GF-D8 (cell line): ENCODE measurements at places on chromosomes 3 and 15.

GRCh38 chr15:41219381-41219780 lies 11.2 kb downstream of the EXD1 start:
- no peak for DNase-seq

DNA sequence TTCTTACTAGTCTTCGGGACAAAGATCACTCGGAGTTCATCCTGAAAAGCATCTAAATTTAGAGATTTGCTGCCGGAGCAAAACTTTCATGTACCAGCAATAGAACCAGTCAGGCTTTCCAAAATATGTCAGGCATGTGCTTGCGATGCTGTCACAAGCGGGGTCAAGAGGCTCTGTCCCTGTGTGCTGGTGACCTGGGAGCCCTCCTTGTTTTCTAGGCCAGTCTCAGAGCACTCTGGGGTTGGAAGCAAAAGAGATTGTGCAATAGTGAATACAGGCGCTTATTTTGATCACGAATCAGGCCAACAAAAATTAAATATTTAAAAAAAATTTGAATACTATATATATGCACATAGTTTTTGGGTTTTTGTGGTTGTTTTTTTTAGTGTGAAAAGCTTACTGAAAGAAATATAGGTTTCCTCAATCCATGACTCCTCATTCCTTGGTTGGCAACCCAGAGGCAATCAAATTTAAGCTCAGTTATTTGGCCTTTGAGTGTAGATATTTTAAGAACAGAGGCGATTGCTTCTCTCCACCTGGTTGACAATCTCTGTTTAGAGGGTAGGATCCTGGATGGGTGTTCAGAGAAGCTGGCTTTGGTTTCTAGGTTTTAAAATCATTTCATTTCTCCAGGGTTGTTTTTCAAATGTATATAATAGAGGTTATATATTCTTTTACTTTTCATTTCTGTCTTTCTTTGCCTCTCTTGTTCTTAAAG lies 8.4 kb upstream of the KLHL24 start:
- DNase-seq: no peak

DNA sequence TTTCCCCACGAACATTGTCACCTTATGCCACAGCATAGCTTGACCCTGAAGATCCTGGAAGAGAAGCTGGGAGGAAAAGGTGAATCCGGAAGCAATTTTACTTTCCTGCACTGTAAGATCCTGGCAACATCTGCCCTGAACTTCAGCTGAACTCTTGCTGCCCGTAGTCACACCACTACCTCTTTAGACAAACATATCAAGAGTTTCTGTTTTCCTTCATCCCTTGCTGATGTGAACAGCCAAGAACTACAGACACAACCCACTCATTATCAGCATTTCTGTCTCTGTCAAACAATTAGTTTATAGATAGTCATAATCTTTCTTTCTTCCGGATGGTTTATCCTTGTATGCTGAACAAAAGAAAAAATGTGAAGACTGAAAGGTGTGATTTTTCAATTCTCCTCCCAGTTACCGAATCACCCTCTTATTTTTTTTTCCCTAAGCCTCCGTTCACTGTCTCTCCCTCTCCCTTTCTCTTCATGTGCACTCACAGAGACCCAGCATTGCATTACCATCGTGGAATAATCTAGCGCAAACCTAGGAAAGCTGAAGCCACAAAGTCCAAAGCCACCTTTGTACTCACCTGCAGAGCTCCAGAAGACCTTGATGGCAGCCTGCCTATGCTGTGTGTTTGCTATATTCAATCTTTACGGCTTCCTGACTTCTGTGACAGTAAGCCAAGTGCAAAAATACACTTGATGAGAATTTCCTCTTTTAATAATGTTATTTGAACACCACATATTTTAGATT lies 229.2 kb downstream of the CDIN1 start:
- no peak for DNase-seq

GRCh38 chr3:27606537-27606936 lies 115.6 kb downstream of the EOMES start:
- no peak for DNase-seq

DNA sequence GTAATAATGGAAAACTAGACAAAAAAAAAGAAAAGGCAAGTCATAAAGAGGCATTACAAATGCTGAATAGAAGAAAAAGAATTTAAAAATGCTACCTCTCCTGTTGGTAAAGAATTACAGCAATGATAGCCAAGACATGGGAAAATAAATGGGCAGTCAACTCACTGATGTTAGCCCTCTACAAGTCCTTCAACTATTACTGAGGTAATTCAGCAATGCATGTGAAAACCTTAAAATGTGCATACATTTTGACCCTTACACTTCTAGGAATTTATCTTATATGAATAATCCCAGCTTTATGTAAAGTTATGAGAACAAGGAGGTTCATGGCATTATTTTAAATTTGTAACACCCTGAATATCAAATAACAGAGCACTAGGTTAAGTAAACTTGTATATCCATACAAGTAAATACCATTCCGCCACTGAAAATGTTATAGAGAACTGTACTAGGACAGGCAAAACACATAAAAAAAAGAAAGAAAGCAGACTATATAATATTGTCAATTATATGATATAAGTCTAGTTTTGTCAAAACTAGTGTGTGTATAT lies 166.8 kb downstream of the SUCLG2 start:
- no peak for DNase-seq

DNA sequence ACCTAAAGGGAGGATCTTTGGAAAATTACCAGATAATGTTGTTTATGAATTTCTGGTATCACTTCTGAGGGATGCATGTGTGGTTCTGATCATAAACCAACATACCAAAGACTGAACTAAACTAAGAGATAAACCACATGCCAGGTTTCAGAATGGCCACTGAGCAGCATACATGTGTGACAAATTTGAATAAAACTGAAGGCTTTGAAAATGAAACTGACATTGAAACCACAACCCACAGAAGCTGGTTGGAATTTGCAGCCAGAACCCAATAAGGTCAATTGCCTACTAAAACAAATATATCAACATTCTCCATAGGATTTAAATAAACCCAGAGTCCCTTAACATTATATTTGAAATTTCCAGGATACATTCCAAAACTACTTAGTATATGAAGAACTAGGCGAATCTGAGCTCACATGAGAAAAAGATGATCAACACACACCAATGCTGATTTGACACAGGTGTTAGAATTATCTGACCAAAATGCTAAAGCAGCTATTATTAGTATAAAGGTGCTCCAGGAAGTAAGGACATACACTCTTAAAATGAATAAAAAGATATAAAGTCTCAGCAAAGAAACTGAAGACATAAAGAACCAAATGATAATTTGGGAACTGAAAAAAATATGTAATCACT lies 125.0 kb downstream of the ZNF280D start:
- DNase-seq: no peak

DNA sequence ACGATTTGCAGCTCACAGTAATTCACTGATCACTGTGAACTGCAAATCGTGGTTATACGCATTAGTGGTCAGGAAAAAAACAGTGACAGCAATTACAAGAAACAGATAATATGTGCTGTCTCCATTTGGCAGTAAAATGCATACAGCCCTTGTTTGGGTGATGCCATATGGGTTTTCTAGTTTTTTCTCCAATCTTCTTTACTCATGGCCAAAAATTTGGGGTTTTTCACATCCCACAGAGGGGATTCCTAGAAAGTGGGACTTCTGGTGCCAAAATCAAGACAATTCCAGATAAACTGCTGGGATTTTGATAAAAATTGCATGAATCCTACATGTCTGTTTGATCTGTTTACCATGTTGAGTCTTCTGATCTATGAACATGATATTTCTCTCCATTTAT lies 15.6 kb downstream of the NDN start:
- no peak for DNase-seq

DNA sequence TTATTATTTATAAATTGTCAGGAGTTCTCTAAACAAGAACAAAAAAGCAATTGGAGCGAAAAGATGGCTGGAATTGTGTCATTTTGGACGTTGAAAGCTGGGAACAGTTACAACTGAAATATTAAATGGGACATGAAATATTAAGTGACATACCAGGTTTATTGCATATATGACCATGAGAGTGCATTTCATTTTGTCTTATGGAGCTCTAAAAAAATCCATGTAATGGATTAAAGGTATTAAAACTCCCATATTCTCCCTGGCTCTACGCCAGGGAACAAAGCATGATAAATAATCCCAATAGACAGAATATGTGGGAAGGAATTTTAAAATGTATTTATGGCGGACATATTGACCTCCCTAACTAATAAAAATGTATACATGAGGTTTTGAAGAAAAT lies 17.7 kb downstream of the RARB start:
- DNase-seq: no peak

GRCh38 chr3:32691847-32692246 lies 6.9 kb downstream of the CNOT10 start:
- no peak for DNase-seq

DNA sequence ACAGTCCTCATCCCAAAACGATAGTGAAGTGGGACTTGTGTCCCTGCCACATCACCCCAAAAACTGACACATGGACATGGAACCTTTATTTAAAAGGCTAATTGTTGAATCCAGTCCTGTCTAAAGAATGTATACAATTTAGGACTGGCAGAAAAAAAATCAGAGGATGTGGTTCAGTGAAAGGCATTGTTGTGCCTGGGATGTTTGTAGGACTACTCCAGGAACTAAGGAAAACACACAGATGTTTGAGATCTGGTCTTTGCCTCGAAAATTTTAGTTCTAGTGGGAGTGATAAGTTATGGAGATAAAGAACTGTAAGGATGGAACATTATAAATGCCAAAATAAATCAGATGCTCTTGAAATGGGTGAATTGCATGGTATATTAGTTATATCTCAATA lies 27.2 kb downstream of the VGLL4 start:
- DNase-seq: no peak

- DNase-seq: no peak
These were observed 266.1 kb downstream of the SLC9A9 start for GRCh38 chr3:143581972-143582722.

DNA sequence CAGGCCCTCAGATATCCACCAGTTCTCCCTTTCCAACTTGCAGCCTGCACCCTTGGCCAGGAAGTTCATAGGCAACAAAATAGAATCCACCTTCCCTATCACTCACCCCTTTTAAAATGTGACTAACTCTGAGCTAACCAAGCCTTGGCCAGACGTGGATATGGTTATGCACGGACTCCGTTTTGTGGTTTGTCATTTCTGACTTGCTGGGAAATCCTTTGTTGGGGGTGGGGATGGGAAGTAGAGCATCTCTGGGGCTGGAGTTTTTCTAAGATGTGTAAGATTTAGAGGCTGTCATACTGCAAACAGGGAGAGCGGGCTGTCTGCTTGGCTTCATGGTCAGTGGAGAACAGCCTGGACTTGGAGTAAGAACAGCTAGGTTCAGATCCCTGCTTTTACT lies 62.6 kb downstream of the SMAD3 start:
- DNase-seq: no peak

GRCh38 chr15:71396536-71397125 lies 281.4 kb downstream of the THSD4 start:
- no peak for DNase-seq

DNA sequence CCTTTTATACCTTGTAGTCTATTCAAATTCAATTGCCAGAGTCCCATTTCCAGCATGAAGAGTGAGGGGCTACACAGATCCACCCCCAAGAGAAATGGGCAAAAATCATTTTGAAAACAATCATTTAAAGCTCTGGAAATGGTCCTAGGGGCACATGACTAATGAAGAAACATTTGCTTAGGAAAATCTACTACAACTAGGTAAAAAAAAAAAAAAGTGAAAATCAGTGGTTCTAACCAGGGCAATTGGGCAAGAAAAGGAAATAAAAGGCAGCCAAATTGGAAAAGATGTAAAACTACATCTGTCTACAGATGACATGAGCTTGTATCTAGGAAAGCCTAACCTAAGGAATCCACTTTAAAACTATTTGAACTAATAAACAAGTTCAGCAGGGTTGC lies 9.4 kb downstream of the IMPG2 start:
- DNase-seq: no peak

DNA sequence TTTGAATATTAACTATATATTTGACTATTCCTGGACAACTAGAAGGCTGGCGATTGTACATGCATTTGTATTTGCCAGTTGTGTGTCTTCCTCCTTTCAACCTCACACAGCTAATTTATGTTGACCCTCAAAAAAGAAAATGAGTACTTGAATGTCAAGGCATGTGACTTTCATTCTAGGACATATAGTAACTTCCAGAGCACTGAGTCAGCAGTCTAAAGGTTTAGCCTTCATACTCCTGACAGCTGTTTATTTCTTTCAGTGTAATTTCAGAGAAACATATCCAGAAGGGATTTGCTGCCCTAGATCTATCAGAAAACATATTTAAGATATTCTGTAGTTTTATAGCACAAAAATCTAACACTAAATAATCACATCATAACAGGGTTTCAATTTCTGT lies 74.6 kb upstream of the GOLGA8J start:
- DNase-seq: no peak

- no peak for DNase-seq
These were observed 9.5 kb downstream of the CA12 start for GRCh38 chr15:63372018-63372705.

GRCh38 chr15:49468481-49468839 lies 45.4 kb downstream of the FGF7 start:
- DNase-seq: no peak

DNA sequence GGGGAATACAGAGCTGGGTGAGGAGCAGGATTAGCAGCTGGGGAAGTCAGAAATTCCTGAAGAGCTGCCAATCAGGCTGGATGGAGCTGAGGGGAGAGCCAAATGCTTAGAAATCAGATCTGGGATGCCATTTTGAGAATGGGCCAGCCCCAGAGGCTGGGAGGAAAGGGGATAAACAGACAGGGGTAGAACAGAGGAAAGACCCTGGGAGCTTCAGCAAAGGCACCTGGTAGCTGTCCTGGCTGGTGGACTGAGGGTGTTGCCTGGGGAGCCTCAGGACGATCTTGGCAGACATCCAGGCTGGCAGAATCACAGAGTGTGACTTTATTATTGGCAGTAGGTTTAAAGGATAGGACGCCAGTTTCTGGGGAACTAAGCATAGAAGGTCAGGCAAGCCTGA lies 97.8 kb downstream of the SQOR start:
- no peak for DNase-seq

DNA sequence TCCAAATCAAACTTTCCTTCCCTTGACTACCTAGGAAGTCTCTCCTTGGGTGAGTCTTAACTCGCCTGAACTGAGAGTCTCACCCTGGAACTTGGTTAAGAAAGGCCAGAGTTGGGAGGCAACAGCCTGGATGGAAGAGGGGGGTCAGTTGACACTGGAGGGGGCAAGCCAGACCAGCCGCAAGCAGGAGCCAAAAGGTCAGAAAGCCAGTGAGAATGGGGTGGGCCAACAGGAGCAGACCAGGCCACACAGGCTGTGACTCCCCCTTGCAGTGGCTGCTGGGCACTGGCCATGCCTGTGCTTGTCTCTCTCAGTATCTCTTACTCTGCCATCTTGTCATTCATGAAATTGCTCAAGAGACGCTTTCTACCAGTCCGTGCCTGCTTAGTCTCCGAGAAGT lies 32.9 kb downstream of the CRTC3 start:
- DNase-seq: no peak
